ENCODE measurements at places on chromosomes 5 and 9.

DNA sequence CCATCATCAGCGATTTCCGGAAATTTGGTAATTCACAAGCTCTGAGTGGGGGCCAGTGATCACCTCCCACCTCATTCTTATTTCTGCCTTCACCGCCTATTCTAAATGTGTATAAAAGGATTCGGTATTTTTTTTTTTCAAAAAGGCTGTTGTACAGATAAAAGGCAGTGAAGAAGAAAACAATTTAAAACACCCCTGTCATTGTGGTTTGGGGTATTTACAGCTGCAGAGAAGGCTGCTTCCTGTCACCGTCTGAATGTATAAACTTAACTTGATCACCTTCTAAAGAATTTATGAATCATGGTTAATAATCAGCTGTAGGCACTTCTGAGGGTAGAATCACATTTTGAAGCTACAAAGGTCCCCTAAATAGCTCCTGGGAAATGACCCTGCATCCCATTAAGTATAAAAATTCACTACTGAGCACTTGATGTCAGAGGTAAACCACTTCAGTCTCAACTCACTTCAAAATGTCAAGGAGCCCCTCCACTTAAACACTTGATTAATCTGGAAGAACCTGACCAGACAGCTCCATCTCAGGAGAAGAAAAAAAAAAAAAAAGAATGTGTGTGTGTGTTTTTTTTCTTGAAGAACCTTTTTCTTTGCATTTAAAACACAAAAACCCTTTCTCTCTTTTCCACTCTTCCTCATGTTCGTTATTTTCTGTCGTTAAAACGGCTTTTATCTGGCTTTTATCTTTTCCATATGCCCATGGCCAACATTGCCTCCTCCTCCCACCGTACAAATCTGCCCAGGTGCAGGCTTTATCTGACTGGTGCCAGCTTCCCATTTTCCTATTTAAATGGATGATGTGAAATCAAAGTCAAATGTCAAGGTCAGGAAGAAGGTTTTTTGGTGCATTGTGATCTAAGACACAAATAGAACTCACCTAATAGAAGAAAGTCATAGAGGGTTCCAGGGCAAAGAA, 291.2 kb downstream of the IRX1 start:
- DNase-seq, result no peak

DNA sequence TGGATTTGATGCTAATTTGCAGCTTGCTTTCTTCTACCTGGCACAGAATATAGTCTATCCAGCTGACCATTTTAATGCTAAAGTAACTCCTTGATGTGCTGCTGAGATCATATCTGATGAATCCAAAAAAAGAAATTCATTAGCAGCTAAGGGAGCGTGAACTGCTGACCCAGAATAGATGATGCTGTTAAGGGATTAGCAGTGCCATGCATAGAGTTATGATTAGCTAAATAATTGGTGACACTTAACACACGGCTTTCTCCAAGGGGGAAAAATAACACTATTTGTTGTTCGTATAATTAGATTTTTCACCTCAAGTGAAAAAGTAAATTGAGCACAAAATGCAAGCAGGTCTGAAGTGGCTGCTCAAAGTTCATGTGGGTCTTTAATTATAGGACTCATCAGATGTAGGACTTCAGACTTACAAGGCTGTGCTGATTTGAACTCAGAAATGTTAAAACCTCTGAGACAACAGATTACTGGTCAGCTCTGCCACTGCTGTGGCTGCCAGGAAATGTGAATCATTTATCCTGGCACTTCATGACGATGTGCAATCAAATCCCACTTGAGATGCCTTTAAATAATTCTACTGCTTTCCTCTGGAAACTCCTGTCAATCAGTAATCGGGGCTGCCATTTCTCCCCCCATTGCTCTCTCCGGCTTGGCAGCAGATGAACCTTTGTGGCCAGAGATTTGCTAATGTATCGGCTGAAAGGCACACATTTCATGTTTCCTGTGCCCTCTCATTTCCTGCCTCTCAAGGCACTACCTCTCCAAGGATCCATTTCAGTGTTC, 291.6 kb upstream of the C9orf72 start:
- peak; percentile 4 for DNase-seq

GRCh38 chr9:119951090-119951489, 581.9 kb upstream of the BRINP1 start:
- DNase-seq, result peak; percentile 84

- no peak for DNase-seq
Measured at GRCh38 chr5:163578652-163579051, 73.2 kb downstream of the MAT2B start.

DNA sequence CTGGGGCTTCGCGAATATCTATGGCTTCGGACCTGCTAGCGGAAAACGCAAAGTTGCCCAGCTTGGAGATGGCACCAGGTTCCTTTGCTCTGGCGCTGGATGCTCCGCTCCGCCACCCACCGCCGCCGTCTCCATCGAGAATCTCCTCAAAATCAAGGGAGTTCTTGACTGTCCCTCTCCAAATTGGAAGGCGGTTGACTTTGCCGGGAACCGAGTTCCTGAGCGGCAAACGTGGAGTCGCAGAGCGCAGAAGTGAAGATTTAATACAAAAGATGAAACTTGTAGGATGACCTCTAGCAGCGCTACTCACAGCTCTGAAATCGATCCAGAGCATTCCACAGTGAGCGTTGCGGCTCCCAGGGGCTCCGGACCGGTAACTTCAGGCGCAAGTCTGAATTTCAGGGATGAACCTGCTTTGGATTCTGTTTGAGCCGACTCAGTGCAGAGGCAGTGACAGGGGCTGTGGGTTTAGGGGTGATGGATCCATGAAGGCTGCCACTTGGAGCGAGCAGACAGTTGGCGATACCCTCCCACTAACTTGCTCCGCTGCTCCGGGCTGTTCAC, 1641.5 kb upstream of the C9orf72 start:
- peak; percentile 1 for DNase-seq

- no peak for DNase-seq
Measured at GRCh38 chr9:14004110-14004509, 309.8 kb downstream of the NFIB start.

GRCh38 chr5:91182763-91183162, 200.4 kb downstream of the ARRDC3 start:
- DNase-seq, result peak; percentile 16

DNA sequence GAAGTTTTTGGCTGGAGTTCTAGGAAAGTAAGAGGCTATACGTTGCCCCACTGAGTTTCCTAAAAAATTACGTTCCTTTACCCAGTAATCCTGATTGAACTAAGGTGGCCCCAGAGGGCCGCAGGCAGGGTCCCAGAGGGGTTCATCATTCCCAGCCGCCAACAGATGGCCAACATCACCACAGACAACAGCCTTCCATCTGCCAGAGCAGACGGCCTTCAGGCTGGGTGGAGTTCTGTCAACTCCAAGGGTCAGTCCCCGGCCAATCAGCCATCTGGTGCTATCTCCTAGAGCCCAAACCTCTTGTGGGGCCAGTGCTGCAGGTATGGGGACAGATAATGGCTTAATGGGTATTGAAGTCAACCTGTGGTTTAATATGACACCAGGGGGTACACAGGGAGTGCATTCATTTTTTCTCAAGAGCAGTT, 30.4 kb downstream of the TBC1D2 start:
- DNase-seq, result no peak

DNA sequence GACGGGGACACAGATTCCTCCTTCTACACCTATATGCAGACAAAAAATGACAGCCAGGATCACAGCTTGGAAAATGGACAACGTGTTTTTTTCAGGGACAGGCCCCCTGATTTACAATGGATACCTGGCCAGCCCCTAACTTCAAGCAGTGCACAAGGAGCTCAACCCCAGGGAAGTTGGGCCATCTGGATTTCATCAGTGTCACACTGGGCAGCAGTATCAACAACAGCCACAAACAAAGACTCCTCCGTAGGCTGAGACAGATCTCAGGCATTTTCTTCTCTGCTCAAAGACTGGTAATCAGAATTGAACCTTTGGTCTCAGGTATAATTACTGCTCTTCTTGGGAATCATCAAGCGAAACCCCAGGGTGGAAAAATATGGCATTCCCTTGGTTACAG, 374.0 kb downstream of the ZNF608 start:
- DNase-seq, result no peak

- DNase-seq, result no peak
Measured at GRCh38 chr9:346111-346571, 131.5 kb downstream of the DOCK8 start.

DNA sequence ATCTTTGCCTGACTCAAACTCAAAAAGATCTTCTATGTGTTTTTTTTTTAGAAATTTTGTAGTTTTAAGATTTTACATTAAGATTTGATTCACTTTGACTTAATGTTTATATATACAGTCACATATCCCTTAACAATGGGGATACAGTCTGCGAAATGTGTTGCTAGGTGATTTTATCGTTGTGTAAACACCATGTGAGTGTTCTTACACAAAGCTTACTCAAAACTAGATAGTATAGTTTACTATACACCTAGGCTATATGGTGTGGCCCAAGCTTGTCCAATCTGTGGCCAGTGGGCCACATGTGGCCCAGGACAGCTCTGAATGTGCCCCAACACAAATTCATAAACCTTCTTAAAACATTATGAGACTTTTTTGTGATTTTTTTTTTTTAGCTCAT, 131.9 kb downstream of the CWC27 start:
- no peak for DNase-seq

- DNase-seq, result peak; percentile 69
Measured at GRCh38 chr9:35277628-35278359, 116.0 kb downstream of the UNC13B start.

DNA sequence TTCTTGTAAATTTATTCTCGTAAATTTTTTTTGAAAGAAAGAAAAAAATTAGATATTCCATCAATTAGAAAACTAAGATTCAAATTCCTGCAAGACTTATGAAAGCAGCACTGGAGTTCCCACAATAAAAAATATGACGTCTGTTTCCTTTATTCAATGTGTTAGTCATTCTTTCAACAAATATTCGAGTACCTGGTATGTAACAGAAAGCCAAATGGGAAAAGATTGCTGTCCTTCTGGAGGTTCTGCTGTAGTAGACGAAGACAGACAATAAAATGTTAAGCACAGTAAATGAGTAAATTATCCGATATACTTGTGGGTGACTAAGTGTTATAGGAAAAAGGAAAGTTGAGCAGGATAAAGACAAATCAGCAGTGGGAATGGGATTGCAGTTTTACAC, 92.2 kb downstream of the ADAMTSL1 start:
- peak; percentile 31 for DNase-seq

DNA sequence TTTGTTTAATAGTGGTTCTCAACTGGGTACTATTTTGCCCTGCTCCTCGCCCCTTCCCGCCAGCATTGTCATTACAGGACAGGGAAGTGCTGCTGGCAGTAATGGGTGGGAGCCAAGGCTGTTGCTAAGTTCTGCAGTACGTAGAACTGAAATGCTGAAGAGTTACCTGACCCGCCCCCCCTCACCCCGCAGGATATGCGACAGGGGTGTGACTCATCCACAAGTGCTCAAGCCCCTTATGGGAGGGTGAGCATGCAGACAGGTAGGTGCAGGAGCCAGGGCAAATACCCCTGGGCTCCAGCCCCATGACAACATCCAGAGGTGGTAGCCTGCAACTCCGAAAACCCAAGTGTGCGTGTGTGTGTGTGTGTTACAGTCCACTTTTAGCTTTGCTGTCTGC, 35.7 kb downstream of the LRRC70 start:
- DNase-seq, result no peak

DNA sequence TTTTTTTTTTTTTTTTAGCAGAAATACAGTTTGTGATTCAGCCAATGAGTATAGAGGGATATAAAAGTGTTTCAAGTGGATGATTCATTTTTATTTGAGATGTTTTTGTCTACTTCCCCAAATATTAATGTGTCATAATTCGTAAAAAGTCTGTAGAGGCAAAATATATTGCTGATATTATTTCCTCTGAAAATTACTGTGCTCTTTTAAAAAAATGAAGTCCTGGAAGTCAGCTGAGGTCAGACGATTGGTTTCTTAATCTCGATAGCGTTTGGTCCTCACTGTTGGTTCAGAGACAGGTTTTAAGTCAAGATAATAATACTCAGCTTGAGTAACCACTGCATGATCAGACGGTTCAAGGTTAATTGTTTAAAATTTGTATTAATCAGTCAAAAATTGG, 19.5 kb downstream of the IL9 start:
- no peak for DNase-seq

DNA sequence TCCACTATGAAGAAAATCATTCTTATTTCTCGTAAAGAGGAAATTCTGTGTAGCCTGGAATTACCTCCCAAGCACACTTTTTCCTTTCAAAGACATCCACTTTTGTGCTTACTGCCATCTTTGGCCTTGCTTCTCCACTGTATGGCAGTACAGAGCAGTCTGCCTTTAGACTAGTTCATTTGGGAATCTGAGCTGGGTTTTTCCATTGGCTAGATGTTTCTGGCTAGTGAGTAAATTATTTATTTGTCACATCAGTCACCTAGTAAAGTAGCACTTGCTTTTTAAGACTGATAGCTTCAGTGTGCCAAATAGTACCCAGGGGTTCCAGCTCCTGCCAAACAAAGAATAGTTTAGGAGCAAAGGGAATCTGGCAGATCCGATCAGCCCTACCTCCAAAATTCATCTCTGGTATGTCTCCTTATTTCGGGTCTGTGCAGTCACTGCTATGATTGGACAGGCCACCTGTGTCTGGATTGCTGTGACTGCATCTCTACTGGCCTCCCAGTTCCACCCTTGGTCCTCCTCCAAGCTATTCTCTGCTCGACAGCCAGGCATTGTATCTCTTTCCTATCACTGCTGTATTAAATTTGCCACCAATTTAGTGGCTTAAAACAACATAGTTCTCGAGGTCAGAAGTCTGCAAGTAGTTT, 97.6 kb downstream of the NUDT12 start:
- no peak for DNase-seq

GRCh38 chr5:126516133-126516532, 78.9 kb downstream of the ALDH7A1 start:
- no peak for DNase-seq

GRCh38 chr5:129049126-129049799, 45.3 kb upstream of the ISOC1 start:
- no peak for DNase-seq

GRCh38 chr5:135034236-135034962, 371 bp upstream of the PITX1 start:
- peak; percentile 47 for DNase-seq

DNA sequence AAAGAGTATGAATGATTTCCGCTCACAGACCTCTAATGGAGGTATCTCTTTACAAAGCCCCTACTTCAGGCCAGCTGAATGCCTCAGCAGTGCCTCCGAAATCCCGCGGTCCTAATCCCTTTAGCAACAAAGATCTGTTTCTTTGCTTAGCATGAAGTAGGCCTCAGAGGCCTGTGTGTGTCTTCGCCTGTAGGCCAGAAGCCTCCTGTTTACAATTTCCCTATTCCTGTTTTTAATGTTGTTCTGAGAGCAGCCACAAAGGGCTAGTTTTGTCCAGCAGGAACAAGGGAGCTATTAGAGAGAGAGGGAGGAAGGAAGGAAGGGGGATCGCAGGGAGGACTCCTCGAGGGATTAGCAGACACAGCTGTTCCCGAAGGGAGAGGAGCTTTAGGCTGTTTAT, 166.4 kb upstream of the SPRY4 start:
- DNase-seq, result no peak

Measured in GM03348 (cell line).